ENCODE measurements at places on chromosomes 3 and 15.

- no peak for DNase-seq
Observed at GRCh38 chr3:156211583-156211982, 91.2 kb downstream of the KCNAB1 start.

DNA sequence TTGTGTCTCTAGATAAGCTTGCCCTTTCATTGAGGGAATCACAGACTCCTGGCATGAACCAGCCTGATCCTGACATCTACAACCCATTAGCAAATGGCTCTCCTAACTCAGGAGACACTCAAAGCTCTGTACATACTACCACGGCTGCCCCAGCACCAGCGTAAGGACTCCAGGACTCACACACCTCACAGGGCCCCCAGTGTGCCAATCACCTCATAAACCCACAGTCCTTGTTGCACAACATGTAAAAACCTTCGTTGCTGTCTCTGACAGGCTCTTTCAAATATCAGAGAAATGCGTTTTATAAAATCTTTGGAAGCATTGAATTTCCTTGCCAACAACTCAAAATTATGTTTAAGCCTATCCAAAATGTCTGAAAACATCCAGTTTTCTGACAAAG is 7.3 kb downstream of the FYCO1 start:
- DNase-seq = no peak

- DNase-seq = peak; percentile 91
Observed at GRCh38 chr15:43440721-43441281, 52.2 kb downstream of the TP53BP1 start.

DNA sequence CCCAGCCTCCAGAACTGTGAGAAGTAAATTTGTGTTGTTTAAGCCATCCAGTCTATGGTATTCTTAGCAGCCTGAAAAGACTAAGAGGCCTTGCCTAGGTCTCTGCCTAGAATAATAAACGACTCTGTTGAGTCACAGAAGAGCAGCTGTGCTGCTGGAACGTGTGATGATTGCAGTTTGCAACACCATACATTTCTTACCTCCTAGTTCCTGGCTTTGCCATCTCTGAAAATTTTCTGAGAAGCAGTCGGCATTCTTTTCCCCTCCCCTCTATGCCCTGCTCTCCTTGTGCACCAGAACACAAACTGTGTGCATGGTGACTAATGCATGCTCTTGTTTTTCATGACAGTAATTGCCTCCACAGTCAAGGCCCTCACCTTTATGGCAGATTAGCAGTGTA is 301.3 kb downstream of the IL20RB start:
- no peak for DNase-seq

DNA sequence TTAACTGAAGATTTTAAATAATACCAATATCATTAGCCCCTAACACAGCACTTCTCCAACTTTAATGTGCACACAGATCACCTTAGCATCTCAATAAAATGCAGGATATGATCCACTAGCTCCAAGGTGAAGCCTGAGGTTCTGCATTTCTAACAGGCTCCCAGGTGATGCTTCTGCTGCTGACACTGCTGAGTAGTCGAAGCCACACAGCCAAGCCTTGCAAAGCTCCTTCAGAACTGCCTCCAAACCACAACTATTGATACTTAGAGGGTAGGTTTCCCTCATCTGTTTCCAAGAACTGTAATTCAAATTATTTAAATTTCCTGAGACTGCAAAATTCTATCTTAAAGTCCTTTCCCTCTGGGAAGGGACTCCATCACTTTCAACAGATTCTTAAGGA is 3.9 kb downstream of the RIOX2 start:
- no peak for DNase-seq

GRCh38 chr3:155391551-155391958 is 98.1 kb upstream of the STRIT1 start:
- DNase-seq = no peak

- no peak for DNase-seq
Observed at GRCh38 chr3:8338424-8338823, 163.2 kb upstream of the LMCD1 start.

GRCh38 chr3:73459711-73460110 is 165.0 kb downstream of the PDZRN3 start:
- no peak for DNase-seq

DNA sequence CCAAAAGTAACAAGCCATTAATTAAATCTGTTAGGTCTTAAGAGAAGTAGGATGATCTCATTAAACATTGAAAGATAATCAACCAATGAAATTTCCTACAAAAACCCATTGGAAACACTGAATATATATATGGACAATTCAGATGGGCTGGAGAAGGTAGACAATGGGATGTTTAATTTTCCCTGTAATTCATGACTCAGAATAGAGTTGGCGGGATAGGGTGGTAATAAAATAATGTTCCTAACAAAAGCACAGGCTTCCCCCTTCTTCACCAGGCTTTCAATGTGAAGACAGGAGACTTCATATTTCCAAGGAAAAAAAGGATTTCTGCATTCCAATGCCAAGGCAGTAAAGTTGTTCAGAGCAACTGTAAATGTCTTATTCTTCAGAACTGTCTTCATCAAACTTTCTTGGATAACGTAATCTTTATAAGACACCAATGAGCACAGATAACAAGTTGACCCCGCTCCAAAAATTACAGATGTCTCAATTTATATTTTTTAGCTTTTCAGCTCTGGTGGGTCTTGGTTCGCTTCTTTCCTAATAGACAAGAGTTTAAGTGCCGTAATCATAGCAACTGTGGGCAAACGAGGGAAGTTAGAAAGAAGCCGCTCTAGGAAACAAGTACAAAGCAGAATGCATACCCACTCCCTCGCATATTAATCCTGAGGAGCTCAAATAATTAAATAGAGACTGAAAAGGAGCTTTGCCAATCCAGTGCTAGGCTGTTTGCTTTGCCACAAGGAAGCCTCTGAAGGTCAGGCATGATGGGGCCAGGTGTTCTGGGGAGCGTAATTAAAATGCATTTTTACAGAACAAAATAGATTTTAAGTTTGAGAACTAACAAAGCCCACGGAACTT is 377.0 kb downstream of the FOXP1 start:
- no peak for DNase-seq

- no peak for DNase-seq
Observed at GRCh38 chr3:56758539-56758981, 43.2 kb downstream of the ARHGEF3 start.

GRCh38 chr3:61560517-61561373 is 626 bp upstream of the PTPRG start:
- DNase-seq = peak; percentile 74

DNA sequence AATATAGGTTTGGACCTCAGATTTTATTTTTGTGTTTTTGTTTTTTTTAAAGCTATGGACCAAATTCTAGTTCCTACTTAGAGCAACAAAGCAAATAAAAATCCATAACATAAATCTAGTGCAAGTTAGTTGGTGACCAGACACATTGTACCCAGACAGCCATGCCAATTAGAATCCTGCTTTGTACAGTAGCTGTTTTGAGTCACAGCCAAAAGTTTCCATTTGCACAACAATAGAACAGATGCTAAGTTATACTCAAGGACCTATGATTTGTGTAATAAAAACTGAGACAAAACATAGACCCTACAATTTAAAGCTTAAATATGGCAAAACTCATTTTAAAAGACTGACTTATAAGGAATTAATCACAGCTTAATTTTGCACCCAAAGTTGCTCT is 513.1 kb upstream of the CBLB start:
- no peak for DNase-seq

- no peak for DNase-seq
Observed at GRCh38 chr3:39295184-39295775, 15.4 kb upstream of the CX3CR1 start.

GRCh38 chr3:25007974-25008658 is 419.9 kb upstream of the RARB start:
- DNase-seq = no peak

GRCh38 chr3:174858353-174858752 is 781 bp upstream of the NAALADL2 start:
- DNase-seq = no peak

GRCh38 chr3:193883551-193883950 is 252.4 kb upstream of the HES1 start:
- DNase-seq = no peak

GRCh38 chr3:179272385-179272784 is 21.5 kb upstream of the KCNMB3 start:
- peak; percentile 24 for DNase-seq

DNA sequence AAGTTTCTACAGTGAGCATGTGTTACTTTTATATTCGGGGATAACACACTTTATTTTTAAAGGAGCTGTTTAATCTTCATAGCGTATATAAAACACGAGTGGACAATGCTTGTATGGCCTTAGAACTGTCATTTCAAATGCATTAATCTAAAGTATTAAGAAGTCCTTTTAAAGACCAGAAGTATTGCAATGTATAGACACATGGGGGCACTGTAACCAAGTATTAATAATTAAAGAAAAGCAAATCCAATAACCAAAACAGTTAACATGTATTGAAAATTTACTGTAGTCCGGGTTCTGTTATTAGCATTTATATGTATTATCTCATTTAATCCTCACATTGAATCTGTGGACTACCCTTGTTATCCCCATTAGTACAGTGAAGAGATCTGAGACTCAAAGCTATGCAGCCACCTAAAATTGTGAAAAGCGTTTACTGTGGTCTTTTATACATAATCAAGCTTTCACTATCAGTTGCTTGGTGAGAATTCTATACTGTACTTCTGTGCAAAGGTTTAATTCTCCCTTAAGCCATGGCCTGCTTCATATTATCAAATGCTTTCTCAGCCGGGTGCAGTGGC is 10.1 kb downstream of the ARL14 start:
- peak; percentile 49 for DNase-seq

DNA sequence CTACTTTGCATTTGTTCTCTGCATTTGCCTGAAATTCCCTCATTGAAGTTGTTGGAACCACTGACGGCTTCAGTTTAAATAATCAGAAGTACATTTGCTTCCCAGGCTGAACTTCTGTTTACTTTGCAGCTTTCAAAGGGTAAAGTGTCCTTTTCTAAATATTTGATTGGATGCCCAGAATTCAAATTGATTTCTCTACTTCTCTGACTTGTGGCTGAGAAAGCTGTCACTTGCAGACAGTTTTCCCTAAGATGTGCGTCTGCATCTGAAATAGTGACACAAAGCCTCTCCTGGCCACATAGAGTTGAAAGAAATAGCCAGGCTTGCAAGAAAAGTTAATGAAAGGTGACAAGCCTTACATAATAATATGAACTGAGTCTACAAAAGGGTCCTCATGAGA is 299.6 kb downstream of the THSD4 start:
- no peak for DNase-seq

GRCh38 chr3:123511726-123512125 is 62.8 kb upstream of the ADCY5 start:
- DNase-seq = no peak

DNA sequence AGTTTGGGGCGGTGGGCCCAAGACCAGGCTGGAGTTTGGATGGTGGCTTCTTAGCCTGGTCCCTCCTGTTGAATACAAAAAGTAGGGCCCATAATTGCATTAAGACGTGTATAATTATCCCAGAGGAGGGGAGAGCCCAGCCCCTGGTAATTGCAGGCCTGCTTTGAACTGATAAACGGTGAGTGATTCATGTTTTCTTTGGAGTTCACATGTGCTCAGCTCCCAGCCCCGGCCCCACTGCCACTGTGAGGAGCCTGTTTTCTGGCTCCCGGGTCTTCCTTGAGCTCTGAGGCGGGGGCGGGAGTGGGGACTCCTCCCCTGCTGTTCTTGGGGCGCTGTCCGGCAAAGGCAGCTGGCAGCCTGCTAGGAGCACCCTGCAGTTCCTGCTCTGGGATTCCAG is 3.1 kb downstream of the PLXNA1 start:
- no peak for DNase-seq

GRCh38 chr15:68608206-68608843 is 29.5 kb downstream of the CORO2B start:
- no peak for DNase-seq

DNA sequence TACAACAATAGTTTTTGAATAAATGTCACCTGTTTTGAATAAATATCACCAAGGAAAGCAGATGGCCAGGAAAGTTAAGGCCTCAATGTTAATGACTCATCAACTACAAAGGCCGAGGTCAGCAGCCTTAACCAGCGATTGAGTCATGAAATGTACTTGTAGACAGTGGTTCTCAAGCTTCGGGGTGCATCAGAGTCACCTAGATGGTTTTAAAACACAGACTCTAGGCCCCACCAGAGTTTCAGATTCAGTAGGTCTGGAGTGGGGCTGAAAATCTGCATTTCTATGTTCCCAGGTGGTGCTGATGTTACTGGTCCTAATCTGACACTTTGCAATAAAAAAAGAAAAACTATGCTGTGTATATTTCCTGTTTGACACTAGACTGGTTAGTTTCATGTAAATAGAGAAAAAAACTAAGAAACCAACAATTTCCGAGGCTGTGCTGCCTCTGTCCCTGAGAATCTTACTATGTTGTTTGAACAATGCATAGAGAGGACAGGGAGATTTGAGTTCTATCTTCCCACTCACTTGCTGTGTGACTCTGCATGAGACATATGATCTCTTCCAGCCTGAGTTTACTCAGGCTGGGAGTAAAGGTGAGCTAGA is 9.8 kb downstream of the RAB27A start:
- no peak for DNase-seq

DNA sequence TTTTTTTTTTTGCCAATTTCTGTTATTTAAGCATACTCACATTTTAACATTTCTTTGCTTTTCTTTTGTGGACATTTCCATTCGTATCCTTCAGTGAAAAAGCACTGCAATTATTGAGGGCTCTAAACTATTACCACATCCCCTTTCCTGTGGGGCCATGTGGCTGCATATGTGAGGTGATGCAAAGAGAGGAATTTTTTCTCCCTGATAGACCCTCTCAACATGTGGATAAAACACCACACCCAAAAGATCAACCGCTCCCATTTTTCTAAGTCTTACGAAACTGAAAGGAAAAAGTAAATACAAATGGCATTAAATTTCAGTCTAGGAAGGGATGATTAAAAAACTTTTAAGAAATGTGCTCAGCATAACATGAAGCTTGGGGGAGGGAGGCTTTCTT is 68.8 kb downstream of the DNAJC13 start:
- DNase-seq = no peak

- DNase-seq = no peak
Observed at GRCh38 chr15:88997531-88997930, 84.4 kb upstream of the MFGE8 start.

GRCh38 chr3:156781310-156782230 is 44.6 kb upstream of the LEKR1 start:
- DNase-seq = no peak

DNA sequence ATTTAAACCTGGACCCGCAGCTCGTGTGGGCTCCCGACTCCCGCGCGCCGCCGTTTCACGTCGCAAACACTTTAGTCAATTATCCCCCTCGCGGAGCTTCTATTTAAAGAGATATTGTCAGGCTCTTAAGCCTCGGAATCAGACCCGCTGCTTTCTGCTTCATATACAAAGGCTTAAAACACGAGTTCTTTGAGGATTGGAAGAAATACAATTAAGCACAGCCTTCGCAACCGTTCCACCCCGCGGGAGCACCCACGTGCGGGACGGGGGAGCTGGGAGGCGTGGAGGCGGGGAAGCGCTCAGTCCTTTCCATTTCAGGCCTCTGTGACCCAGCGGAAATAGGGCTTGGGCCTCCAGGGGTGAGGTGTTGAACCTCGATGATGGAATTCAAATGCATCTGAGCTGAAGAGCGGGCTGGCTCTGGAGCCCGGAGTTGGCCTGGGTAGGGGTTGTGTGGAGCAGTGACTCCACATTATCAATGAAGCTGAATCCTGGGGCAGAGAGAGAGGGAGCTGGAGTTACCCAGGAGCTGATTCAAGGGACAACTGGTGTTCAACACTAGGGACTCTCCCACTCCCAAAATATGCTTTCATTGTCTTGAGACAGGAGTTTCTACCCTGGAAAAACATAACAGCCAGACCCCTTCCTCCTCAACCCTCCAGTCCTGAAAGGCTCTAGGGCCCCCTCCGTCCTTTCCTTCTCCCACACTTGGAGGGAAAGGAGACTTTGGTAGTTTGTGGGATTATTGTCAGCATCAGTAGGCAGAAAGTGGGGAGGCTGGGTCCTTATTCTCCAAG is 2.4 kb downstream of the ANKRD63 start:
- no peak for DNase-seq
